ENCODE measurements at places on chromosomes 1 and 21.

- no peak for DNase-seq
Measured at GRCh38 chr1:90823686-90824085, 106.6 kb upstream of the BARHL2 start.

- DNase-seq: no peak
Measured at GRCh38 chr1:230352537-230352936, 73.6 kb downstream of the PGBD5 start.

- no peak for DNase-seq
Measured at GRCh38 chr21:29777160-29777559, 162.6 kb downstream of the GRIK1 start.

GRCh38 chr1:225769687-225770086 lies 7.9 kb upstream of the SRP9 start:
- DNase-seq: no peak

- no peak for DNase-seq
Measured at GRCh38 chr1:62311473-62311943, 7.7 kb downstream of the KANK4 start.

- no peak for DNase-seq
Measured at GRCh38 chr1:87929906-87930305, 601.2 kb downstream of the LMO4 start.

- no peak for DNase-seq
Measured at GRCh38 chr21:32470206-32470605, 57.7 kb downstream of the EVA1C start.

DNA sequence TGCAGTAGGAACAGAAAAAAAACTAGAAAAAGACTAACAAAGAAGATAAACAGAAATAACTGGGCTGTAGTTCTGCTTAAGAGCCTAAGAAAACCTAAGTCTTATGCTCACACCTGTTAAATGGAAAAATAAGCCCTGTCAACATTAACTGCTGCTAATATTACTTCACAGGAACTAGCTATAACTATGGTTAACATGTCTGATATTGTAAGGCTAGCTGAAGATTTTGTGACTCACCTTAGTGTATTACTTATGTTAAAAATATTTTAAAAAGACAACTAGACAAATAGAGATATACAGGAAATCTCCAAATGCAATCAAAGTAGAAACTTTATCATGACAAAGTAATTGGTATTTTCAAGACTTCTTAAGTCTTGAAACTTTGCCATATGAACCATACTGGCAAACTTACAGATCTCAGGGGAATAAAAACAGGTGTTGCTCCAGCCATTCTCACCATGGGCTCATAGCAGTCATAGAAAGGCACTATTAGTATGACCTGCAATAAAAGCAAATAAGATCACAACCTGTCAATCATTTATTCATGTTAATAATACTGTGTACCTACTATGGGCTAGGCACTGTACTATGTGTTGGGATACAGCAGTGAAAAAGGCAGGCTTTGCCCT lies 30.7 kb downstream of the KYAT3 start:
- DNase-seq: no peak

DNA sequence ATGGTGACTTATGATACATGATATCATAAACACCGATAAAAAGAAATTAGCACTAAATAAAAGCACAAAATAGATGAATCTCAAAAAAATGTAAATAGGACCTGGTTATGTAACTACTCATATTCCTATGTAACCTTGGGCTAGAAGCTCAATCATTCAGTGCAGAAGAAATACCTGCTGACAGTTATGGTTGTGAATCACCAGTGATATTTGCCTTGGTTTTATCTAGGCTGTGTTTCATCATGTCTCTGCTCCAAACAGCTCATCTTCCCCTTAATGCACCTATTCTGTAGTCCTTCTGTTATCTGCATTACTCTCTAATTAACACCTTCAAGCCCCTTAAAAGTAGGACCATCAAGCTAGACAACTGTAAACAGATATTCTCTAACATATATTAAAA lies 16.3 kb upstream of the PIGC start:
- DNase-seq: no peak

DNA sequence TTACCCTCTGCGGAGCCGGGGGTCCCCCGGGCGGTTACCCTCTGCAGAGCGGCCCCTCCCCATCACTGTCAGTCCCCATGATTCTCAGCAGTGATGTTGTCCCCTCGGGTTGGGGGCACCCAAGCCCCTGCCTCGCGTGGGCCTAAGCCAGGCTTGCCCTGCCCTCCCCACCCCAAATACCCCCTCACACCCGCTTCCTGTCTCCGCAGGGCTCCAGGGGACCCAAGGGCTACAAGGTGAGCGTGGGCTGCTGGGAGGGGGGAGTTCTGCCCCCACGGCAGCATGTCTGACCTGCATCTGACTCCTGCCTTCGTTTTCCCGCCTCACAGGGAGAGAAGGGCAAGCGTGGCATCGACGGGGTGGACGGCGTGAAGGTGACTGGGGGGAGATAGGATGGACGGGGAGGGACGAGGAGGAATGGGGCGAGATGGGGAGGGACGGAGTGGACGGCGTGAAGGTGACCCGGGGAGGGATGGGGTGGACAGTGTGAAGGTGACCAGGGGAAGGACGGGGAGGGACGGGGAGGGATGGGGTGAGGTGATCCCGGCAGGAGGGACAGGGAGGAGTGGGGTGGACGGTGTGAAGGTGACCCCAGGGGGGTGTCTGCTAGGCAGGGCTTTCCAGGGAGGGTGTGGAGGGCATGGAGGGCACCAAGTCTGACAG lies 8.6 kb downstream of the COL6A1 start:
- no peak for DNase-seq

DNA sequence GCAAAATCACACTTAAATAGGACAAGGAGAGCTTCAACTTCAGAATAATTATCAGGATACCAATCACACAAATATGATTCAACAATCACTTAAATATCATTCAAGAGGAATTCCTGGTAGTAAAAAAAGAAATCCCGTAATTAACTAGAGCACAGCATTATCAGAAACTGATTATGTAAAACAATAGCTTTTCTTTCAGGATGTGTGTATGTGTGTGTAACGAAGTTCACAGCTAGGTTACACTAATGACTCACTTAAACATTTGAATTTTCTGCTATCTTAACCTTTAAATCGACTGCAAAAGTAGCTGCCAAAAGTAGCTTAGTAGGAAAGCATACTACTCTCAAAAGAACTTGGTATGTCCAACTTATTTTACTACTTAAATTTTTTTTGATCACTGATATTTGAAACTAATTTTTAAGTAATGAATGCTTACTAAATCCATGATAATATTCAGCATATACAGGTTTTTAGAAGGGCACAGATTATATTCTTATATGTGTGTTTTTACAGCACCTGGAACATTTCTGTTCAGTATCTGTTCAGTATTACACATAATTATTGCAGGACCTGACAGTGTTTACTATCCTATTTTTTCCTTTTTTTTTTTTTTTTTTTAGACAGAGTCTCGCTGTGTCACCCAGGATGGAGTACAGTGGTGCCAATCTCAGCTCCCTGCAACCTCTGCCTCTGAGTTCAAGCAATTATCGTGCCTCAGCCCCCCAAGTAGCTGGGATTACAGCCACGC lies 4.2 kb downstream of the RERE start:
- no peak for DNase-seq

DNA sequence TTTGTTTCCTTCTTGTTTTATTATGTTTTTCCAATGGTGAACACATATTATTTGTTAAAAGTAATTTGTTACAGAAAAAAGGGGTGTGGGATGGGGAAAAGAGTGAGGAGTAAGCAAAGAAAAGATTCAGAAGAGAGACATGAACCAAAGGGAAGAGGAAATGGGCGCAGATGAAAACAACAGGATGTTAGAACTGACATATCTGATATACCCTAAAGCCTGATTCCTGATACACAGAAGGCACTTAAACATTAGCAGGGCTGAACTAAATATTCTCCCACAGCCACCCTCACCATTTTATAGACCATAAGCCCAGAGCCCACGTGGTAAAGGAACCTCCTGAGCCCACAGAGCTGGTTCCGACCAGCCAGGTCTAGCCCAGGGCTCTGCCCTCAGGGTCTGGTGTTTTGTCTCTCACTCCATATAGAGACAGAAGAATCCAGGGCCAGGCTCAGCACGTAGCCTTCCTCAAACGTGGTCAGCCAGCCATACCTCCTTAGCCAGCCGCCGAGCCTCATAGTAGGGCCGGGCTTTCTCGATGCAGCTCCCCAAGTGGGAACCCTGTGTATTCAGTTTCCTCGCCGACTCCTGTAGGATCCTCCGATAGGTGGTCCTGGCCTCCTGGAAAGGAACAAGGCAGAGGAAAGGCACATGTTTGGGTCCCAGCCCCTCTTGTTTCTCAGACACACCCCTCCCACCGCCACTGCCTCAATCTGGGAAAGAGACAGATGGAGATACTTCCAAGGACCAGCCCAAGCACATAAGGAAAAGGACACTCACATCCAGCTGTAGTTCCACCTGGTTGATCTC lies 9.5 kb downstream of the SH3BP5L start:
- DNase-seq: no peak

DNA sequence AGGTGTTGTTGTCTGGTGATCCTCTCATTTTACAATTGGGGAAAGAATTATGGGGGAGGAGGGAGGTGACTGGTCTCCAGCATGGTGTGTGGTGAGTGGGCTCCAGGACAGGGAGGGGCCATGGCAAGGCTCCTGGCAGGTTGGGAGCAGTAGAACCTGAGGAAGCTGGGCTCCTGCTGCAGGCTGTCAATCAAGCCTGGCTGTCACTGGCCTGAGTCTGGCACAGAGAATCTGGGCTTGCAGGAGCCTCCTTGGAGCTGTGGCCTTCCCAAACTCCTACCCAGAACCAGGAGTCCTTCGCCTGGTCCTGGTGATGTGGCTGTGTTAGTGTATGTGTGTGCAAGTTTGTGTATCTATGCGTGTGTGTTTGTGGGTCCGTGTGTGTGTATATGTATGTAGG lies 131.9 kb upstream of the CSF3R start:
- no peak for DNase-seq

GRCh38 chr1:24491577-24492360 lies 10.9 kb upstream of the RCAN3 start:
- DNase-seq: no peak

DNA sequence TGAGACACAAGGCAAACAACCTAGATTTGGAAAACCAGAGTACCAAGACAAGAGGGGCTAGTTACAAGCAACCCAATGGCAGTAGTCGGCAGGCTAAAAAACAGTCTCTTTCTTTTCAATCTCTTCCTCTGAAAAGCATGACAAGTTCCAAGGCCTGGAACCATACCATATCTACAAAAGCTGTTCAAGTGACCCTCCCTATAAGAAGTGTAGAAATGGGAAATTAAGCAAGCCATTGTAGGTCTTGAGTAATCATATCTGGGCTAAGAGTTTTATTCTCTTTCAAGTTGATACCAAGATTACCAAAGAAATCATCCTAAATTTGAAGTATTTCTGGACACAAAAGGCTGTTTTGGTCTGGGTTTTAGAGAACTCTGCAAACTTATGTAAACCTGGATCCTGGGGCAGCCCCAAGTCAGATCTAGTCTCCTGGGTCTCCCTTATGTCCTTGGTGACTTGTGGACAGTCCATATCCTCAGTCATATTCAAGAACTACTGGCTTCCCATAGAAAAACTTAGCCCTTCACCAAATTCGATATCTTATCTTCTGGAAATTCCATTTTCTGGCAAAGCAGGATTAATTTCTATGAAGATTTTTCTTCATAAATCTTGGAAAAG lies 24.7 kb downstream of the FMO3 start:
- DNase-seq: no peak

DNA sequence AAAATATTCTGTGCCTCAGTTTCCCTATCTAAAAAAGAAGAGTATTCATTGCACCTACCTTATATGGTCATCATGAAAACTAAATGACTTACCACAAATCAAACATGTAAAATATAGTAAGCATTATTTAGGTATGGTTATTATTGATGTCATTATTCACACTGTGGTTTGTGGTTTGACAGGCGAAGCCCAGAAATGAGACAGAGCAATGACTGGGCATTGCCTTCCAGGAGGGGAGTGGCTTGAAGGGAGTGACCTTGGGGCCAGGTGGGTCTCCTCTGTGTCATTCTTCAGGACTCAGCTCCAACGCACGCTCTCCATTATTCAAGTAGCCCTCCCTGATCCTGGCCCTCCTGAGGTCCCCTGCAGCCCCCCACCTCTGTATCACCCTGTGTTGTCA lies 133.7 kb downstream of the DMRTA2 start:
- DNase-seq: no peak

GRCh38 chr1:21307663-21308305 lies 17.5 kb upstream of the ECE1 start:
- DNase-seq: no peak

- DNase-seq: no peak
Measured at GRCh38 chr1:191690931-191691330, 467.3 kb upstream of the RGS18 start.

DNA sequence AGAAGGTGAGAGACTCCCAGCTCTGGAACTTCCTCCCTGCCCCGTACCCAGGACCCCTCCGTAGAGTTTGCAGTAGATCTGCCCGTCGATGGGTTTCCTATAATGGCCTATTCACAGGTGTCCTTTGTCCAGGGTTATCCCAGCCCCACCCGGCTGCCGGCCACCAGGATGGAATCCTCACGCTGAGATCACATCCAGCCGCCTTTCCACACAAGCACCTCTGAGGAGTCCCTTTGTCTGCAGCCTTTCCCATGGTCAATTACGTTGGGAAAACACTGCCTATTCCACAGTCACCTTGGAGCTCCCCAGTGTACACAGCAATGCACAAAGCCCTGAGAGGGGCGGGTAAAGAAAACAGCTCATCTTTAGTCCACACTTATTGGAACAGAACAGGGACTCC lies 190.0 kb upstream of the EDN2 start:
- DNase-seq: no peak

GRCh38 chr1:214066936-214067335 lies 79.2 kb downstream of the PROX1 start:
- DNase-seq: no peak

DNA sequence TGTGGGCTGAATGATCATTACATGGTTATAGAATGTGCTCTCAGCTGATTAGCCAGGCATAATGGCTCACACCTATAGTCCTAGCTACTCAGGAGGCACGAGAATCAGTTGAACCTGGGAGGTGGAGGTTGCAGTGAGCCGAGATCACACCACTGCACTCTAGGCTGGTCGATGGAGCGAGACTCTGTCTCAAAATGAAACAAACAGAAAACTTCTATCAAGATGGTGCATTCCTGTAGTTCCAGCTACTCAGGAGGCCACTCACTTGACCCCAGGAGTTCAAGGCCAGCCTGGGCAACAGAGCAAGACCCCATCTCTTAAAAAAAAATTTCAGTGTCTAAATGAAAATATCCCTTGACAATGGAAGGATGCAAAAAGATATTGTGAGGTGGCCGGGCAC lies 10.9 kb downstream of the TIMM17A start:
- no peak for DNase-seq

GRCh38 chr1:187038784-187039183 lies 210.0 kb downstream of the PLA2G4A start:
- no peak for DNase-seq

DNA sequence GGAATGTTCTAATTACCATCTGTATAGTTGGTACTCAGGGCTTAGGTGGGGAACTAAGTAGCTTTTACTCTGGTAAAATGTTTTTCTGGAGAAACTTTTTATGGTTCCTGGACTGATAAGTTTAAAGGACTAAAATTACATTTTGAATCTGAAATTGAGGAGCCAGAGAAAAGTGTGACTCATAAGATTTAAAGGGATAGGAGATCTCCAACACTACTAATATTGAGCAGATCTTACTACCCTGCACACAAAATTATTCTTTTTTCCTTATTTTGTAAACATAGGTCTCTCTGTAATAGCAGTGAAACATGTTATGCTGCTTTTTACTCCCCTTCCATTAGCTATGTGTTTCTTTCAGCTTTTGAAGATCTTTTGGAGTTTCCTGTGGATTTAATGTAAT lies 32.5 kb downstream of the MTF2 start:
- DNase-seq: no peak
